ENCODE measurements at places on chromosomes 7 and 10. TPM values are rescaled to one million over a fixed set of nuclear protein-coding genes. Genes with fewer than 3 reads are reported as not detected.

DNA sequence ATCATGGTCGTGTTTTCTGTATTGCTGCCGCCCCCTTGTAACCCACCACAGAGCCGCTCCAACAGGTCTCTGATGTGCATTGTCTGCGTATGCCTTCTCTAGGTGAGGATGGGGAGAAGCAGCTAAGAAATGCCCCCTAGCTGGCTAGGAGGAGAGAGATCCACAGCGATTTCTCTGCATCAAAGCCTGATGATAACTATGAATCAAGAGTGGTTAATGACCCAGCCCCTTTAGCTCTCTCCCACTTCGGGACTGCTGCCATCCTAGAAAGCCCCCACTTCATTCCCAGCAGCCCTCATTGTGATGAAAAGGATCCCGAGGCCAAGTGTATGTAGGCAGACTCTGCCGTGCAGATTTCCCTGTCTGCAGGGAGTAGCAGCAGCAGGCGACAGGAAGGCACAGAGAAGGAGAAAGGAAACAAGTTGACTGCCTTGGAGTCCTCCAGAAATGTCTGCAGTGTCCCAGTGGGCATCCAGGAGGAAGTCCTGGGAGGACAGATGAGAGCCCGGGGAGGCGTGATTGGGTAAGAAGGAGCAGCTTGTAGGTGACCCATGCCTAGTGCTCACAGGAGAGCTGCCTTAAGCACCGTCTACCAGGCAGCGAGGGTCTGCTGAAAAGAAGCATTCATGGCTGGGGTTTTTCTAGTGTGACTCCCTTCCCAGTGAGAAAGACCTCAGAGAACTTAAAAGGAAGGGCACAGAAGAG is 2.9 kb downstream of the PLXNA4 start:
- no peak for DNase-seq

GRCh38 chr7:20514364-20514763 is 101.1 kb upstream of the ABCB5 start:
- DNase-seq, result no peak

GRCh38 chr7:95517870-95518269 is 32.1 kb downstream of the ASB4 start:
- DNase-seq, result no peak

DNA sequence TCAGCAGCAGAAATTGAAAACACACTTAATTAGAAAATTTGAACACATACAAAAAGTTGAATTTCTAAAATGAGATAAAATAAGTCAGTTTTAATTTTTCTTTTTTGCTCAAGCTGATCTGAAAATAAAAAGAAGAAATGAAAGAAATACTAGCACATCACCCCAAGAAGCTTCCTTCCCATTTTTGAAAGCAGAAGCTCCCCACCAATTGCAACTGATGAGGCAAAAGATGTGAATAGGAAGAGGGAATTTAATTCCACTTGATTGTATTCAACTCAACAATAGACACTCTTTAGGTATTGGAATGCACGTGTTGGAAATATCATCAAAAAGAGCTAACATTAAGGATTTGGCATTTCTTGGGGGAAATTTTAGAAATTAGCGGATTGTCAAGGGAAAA is 175.8 kb downstream of the TRIL start:
- DNase-seq, result no peak

DNA sequence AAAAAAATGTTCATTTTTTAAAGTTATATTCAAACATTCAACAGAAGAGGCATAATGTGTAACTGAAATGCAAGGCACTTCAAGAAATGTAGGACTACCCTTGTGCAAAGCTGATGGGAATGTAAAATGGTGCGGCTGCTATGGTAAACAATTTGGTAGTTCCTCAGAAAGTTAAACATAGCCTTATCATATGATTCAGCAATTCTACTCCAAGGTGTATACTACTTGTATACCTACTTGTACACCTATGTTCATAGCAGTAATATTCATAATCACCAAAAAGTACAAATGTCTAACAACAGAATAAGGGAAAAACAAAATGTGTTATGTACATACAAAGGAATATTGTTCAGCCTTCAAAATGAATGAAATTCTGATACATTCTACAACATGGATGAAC is 37.3 kb downstream of the TET1 start:
- DNase-seq, result no peak

- no peak for DNase-seq
Measured at GRCh38 chr7:21903020-21903786, 42.5 kb downstream of the CDCA7L start.

Gene DDC
- total RNA-seq, result not detected

Gene SCIN
- total RNA-seq, result 0.25 TPM

DNA sequence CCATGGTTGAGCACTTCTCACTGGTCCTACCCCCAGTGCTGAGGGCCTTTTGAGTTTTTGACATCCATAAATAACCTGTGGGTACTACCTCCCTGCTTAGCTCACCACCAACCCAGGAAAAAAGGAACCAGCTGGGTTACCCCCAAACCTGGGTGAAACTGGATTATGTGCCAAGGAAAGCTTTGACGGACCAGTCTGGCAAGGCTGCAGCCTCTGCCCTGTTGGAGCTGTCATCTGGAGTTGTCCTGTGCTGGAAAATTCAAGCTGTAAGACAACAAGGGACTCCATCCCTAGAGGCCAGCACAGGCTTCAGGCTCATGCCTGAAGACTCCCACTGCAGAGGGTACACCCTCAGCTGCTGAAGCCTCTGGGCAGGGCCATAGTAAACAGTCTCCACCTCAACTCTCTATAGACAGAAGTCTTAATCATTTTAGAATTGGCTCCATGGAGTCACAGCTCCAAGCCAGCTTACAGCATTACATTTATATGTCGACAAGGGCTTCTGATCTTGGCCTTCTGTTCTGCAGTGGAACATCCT is 115.5 kb upstream of the AFAP1L2 start:
- no peak for DNase-seq

- DNase-seq, result no peak
Measured at GRCh38 chr10:60389413-60390025, at the start of gene ANK3. Gene ANK3 (minus strand): TSS chr10:60389875. CDS start chr10:60389538, 337 bp downstream.

DNA sequence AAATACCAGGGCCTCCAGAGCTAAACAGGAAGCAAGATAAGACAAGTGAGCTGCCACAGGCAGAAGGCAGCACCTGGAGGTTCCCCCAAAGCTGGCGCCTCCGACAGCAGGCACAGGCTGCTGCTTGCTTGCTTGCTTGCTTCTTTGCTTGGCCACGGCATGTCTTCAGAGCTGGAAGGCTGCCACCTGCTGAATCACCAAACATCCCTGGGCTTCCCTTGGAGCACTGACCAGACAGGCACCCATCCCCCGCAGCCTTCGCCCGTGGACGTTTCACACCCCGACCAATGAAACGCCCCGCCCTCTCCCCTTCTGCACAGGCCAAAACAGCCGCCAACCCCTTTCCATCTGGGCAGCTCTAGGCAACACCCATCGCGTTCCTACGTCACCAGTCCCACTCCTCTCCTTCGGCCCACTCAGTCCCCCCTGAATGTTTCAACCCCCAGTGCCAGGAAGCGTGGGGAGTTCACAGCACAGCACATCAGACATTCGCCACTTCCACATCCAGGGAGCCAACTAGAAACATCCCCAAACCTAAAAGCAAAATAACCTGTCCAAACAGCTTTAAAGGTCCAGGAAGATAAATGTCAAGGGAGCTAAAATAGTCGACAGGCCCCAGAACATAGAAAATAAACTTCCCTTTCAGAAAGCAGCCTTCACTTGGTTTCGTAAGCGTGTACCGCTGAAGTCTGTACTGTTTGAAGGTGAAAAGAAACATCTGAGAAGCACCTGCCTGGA is 1.6 kb downstream of the SGMS1 start:
- DNase-seq, result peak; percentile 67

Gene TMEM196
- not detected for total RNA-seq

Gene IDI2
- total RNA-seq, result not detected

- DNase-seq, result peak; percentile 13
Measured at GRCh38 chr7:64888901-64889685, 14.0 kb upstream of the ZNF273 start.

Gene PRR15
- total RNA-seq, result not detected

DNA sequence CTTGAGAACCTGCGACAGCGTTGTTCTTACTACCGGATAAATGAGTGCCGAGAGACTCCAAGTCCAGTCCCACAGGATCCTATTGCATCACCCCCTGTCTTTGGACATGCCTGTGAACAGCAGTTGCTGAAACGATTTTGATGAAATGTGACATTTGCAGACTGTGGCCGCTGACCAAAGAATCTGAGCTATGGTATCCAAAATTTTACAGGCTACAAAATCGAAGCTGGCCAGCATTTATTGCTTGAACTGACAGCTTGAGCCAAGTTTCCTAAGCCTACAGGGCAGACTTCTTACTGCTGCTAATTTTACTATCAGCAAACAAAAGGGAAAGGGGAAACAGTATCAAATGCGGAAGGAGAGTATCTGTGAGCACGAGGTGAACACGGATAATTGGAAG is 12.1 kb upstream of the NPVF start:
- no peak for DNase-seq

DNA sequence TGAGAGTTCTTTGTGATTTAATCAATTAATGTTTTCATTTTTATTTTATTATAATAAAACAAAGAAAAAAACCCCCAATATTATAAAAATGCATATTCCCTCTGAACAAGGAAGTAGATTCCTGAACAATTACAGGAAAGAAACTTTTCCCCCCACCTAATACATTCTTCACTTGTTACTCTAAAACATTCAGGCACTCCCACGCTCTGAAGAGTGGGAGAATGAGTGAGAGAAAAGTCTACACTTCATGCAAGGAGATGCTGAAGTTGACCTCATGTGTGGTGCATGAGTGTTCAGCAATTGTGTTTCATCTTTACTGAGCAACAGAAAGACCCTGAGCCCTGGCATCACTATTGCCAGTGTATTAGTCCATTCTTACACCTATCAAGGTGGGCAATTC is 244.2 kb upstream of the IGFBP3 start:
- no peak for DNase-seq

GRCh38 chr10:22752272-22752889 is 38.0 kb upstream of the PIP4K2A start:
- DNase-seq, result no peak

Gene NRF1
- 38.1 TPM for total RNA-seq

DNA sequence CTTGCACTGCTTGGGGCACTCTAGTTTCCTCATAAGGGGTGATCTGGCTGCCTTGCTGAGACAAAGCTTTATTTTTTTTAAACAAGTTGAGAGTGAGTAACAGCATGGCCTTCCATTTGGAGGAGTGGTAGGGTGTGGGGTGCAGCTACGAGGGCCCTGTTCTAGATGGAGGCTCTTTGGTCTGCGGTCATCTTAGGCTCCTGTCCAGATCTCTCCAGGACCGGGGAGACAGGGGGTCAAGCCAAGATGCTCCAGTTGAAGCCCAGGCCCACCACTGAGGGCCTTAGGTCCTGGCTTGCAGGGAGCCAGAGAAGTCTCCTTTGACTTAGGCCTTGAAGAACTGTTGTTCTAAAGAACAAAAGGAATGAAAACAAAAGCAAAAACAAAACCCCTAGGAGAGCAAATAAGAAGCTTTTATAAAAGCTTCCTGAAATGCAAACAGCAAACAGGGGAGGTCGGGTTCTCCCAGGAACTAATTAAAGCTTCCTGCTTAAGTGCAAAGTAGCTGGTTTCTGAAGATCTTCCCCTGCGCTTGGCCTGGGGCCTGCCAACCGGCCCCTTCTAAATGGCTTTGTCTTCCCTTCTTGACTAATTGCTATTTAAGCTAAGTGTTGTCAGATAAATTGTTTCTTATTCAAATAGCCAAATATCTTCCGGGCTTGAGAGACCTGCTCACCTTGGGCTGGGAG is 259.2 kb downstream of the GLRX3 start:
- DNase-seq, result no peak

Gene CFAP46
- total RNA-seq, result not detected

- DNase-seq, result no peak
Measured at GRCh38 chr10:106557053-106557452, 607.5 kb downstream of the SORCS1 start.

DNA sequence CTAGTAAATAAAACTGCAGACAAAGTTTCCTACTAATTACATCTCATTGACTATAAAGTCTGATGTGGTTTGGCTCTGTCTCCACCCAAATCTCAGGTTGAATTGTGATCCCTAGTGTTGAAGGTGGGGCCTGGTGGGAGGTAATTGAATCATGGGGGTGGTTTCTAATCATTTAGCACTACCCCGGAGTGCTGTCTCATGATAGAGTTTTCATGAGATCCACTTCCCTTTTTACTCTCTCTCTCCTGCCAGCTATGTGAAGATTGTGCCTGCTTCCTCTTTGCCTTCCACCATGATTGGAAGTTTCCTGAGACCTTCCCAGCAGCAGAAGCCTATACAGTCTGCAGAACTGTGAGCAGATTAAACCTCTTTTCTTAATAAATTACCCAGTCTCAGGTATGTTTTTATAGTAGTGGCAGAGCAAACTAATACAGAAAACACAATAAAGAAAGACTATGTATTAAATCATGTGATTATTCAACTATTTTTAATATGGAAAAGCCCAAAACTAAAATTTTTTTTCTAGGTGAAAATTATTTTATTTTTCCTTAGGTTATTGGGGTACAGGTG is 232.1 kb downstream of the FZD1 start:
- no peak for DNase-seq

DNA sequence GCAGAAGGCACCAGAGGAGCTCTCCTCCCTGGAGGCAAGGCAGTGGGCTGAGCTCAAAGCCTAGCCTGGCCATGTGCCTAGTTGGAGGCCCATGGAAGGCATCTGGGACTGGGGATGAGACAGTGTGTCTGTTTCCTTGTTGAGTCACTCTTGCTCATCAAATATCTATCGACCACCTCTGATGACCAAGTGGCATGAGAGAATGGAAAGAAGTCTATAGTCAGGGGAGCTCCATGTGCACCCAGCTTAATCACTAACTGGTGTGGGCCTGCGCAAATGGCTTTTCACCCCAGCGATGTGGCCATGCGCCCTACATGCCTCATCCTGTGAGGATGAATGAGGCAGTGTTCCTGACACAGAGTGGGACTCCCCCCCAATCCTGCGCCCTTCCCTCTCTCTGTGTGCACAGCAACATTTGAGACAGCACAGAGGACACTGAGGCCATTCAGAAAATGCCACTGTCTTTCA is 229.9 kb downstream of the RPS24 start:
- DNase-seq, result no peak

Gene AKR1D1
- total RNA-seq, result not detected

DNA sequence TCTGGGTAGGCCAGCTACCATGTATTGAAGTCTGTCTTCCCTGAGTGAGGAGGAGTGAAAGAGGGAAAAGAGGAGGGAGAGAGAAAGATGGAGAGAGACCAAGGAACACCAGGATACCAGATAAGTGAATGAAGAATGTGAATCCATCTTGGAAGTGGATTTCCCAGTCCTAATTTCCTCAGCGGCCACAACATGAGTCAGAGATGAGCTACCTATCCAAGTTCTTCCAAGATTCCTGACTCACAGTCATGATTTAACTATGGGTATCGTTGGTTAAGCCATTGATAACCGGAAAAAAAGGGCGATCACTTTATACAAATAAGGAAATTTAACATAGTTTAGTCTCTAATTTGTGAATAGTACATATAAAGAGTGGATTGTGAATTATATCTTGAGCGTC is 561.8 kb downstream of the ATRNL1 start:
- no peak for DNase-seq
